Suprapubic skin (tissue), 4 donors: ENCODE measurements at places on chromosomes 6 and 20.

DNA sequence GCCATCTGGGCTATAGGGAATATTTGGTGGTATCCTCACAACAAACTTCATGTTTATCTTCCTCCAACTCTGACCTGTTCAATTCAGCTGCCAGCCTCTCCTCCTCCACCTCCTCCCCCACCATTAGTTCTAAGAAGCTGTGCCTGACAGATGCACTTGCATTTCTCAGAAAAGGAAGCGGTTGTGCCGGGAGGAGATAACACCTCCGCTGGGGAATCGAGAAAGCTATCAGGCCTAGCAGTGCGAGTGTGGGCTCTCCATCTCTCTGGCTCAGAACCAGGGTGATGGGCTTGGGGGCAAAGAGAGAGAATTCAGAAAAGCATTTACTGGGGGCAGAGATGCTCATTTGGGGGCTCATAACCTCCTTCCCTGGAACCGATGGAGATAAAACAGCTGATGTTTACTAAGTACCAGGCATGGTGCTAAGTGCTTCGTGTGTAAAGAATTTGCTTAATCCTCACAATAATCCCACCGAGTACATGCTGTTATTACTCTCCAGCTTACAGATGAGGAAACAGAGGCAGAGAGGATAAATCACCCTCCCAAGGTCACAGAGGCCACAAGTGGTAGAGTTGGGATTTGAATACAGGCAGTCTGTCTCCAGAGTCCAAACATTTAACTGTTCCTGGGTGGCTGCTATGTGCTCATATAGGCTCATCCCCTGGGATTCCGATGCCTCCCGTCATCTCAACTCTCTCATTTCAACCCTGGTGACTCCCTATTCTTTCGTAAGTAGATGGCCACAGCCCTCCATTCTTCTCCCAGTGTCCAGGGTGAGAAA lies 38.3 kb downstream of the COX4I2 start:
- H3K4me3 ChIP-seq: no peak overlapping the region
- H3K27ac ChIP-seq: peak overlapping the region; percentile 78

- H3K4me1 ChIP-seq: peaks cover 24% of the 10 kb centered on the region
- DNase-seq: no peak
- H3K36me3 ChIP-seq: no peaks in the 10 kb centered on the region
- no peak overlapping the region for H3K4me3 ChIP-seq
- H3K27me3 ChIP-seq: no peaks in the 10 kb centered on the region
Measured at GRCh38 chr6:81997090-81997926, 244.8 kb upstream of the TENT5A start.

DNA sequence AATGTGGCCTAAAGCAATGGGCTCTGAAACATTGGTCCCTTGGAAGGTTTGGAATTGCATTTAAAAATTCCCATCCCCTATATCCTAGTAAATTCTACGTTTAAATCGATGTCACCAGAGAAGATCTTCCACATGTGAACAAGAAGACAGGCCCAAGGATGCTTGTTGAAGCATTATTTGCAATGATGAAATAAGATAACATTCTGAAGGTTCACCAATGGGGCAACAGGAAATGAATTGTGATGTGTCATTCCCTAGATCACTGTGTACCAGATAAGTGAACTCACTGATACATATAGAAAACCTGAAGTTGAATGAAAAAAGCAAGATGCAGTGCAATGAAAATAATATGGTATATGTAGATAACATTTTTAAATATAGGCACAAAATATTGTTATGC lies 464.3 kb upstream of the BTBD3 start:
- no peak for DNase-seq
- no peaks in the 10 kb centered on the region for H3K27me3 ChIP-seq
- H3K27ac ChIP-seq: no peak overlapping the region
- H3K4me1 ChIP-seq: peaks cover 17% of the 10 kb centered on the region

DNA sequence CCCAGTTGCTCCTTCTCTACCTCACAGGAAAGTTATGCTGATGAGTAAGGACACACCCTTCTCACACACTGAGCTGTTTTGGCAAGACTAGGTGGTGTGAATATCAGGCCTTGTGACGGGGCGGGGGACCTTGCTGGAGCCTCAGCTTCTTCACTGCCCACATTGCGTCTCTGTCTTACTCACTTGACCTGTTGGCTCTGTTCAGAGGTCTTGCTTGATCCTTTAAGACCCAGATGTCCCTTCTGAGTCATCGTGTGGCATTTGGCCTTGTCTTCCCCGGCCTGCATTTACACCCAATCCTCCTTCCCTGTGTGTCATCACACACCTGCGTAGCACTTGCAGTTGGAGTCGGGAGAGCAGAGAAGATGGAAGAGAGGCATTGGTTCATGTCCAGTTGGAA lies 8.3 kb upstream of the PRND start:
- no peaks in the 10 kb centered on the region for H3K36me3 ChIP-seq
- no peak overlapping the region for H3K4me3 ChIP-seq
- H3K27ac ChIP-seq: no peak overlapping the region
- DNase-seq: no peak
- H3K4me1 ChIP-seq: peaks cover 16% of the 10 kb centered on the region

GRCh38 chr20:8974009-8974708 lies 94.7 kb upstream of the PLCB4 start:
- no peaks in the 10 kb centered on the region for H3K36me3 ChIP-seq
- no peak for DNase-seq
- no peaks in the 10 kb centered on the region for H3K27me3 ChIP-seq
- H3K27ac ChIP-seq: no peak overlapping the region
- H3K4me3 ChIP-seq: no peak overlapping the region

DNA sequence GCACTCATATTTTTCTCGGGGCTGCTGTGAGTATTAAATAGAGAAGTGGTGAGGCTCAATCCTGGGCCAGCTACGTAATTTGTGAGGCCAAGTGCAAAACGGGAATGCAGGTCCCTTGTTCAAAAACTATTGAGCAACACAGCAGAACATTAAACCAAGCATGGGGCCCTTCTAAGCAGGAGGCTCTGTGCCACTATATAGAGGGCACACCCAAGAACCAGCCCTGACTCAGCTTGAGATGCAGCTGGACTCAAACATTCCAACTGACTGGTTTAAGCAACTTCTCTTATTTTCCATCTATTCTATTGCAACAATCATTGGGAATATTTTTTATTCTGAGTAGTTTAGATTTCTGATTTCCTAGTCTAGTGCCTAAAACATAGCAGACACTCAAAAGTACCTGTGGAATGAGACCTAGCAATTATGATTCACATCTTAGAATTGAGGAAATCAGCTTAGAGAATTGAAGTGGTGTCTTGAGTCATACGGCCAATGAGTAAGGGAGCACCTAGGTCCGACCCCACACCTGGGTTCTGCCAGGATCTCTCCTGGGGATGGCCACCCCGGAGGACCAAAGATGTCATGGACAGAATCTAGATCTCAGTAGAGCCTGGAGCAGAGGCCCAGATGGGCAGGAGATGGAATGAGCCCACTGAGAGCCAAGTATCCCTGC lies 1.3 kb downstream of the SIRPB2 start:
- DNase-seq: no peak
- H3K36me3 ChIP-seq: no peaks in the 10 kb centered on the region
- no peaks in the 10 kb centered on the region for H3K27me3 ChIP-seq
- peak overlapping the region; percentile 73 for H3K27ac ChIP-seq

GRCh38 chr20:57652606-57653545 lies 32.6 kb upstream of the ZBP1 start:
- H3K27ac ChIP-seq: no peak overlapping the region
- no peak overlapping the region for H3K4me3 ChIP-seq
- peaks cover 45% of the 10 kb centered on the region for H3K36me3 ChIP-seq
- peaks cover 10% of the 10 kb centered on the region for H3K4me1 ChIP-seq
- no peaks in the 10 kb centered on the region for H3K27me3 ChIP-seq

GRCh38 chr20:14521016-14521415 lies 183.6 kb upstream of the FLRT3 start:
- no peaks in the 10 kb centered on the region for H3K36me3 ChIP-seq
- H3K4me3 ChIP-seq: no peak overlapping the region
- DNase-seq: no peak
- H3K27me3 ChIP-seq: no peaks in the 10 kb centered on the region
- no peak overlapping the region for H3K27ac ChIP-seq

- no peak for DNase-seq
- H3K36me3 ChIP-seq: no peaks in the 10 kb centered on the region
- no peaks in the 10 kb centered on the region for H3K27me3 ChIP-seq
Measured at GRCh38 chr20:51736947-51737346, 31.2 kb downstream of the ATP9A start.

- no peak overlapping the region for H3K4me3 ChIP-seq
- no peaks in the 10 kb centered on the region for H3K36me3 ChIP-seq
- H3K4me1 ChIP-seq: no peaks in the 10 kb centered on the region
- no peak overlapping the region for H3K27ac ChIP-seq
- DNase-seq: no peak
- H3K27me3 ChIP-seq: no peaks in the 10 kb centered on the region
Measured at GRCh38 chr6:72724545-72724944, 102.7 kb downstream of the KCNQ5 start.

GRCh38 chr6:7802662-7803061 lies 76.8 kb downstream of the BMP6 start:
- peaks cover 7% of the 10 kb centered on the region for H3K27me3 ChIP-seq
- DNase-seq: no peak
- no peaks in the 10 kb centered on the region for H3K36me3 ChIP-seq

DNA sequence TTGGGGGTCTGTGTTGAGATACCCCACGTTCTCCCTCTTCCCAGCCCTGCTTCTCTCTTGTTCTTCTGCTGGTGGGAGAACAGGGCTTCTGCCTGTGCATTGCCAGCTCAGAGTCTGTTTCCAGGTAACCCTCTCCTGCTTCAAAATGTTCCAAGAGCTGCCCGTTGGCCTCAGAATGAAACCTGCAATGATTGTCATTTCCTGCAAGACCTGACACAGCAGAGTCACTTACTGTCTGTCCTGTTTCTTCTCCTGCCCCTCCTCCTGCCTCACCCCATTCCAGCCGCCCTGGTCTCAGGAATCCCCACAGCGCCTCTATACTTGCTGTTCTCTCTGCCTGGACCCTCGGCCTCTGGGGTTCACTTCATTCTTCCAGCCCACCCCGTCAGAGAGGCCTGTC lies 81.4 kb upstream of the ARID1B start:
- no peak for DNase-seq
- H3K36me3 ChIP-seq: no peaks in the 10 kb centered on the region

DNA sequence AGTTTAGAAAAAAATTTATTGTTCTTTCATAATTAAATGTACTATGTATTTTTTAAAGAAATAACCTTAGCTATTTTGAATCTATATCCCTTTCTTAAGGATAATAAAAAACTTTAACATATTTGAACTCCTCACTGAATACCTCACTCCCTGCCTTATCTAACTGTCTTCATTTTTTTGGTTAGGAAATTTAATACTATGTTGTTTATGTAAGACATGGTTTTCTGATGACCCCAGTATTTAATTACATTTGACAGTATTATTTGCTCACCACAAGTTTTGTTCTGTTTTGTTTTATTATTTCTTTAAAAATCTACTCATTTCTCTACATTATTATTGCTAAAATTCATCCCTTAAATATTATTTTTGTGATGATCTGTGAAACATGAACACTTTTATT lies 394.4 kb upstream of the ADGRB3 start:
- no peaks in the 10 kb centered on the region for H3K4me1 ChIP-seq
- no peak overlapping the region for H3K27ac ChIP-seq
- no peak for DNase-seq
- no peaks in the 10 kb centered on the region for H3K27me3 ChIP-seq
- no peaks in the 10 kb centered on the region for H3K36me3 ChIP-seq

DNA sequence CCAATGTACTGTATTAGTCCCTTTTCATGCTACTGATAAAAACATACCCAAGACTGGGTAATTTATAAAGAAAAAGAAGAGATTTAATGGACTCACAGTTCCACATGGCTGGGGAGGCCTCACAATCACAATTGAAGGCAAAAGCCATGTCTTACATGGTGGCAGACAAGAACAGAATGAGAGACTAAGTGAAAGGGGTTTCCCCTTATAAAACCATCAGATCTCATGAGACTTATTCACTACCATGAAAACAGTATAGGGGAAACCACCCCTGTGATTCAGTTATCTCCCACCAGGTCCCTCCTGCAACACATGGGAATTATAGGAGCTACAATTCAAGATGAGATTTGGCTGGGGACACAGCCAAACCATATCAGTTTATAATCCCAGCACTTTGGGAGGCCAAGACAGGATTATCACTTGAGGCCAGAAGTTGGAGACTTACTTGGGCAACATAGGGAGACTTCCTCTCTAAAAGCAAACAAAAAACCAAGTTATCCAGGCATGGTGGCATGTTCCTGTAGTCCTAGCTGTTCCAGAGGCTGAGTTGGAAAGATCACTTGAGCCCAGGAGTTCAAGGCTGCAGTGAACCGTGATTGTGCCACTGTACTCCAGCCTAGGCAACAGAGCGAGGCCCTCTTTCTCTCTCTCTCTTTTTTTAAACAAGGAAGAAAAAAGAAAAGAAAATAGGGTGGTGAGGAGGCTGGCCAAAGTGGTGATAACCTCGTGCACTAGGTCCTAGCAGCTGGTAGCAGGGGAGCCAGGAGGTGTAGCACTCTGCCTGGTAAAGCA lies 22.9 kb upstream of the DDR1 start:
- no peaks in the 10 kb centered on the region for H3K4me1 ChIP-seq
- H3K27ac ChIP-seq: no peak overlapping the region
- no peaks in the 10 kb centered on the region for H3K36me3 ChIP-seq
- no peak overlapping the region for H3K4me3 ChIP-seq
- DNase-seq: no peak

DNA sequence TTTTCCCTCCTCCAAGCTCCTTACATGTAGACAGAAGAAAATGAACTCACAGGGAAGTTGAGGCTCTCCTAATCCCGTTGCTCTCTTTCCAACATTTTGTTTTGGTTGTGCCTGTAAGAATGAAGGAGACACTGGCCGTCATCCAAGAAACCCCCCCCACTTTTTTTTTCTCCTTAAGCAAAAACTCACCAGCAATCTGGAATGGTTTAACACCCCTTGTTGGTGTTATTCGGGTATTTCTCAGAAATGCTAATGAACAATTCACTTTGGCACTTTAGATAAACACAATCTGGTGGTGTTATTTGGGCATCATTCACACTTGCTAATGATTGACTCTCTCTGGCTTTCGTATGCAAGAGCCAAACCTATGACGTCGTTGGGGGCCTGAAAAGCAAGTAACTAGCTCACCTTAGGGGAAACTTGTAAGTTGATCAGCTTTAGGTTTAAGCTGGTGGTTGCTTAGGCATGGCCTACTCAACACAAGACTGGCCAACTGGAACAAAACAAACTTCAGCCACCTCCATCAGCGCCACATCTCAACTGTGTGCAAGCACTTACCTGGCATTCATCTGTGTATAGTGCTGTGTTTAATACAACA lies 24.3 kb upstream of the OLIG3 start:
- no peak for DNase-seq
- no peak overlapping the region for H3K27ac ChIP-seq
- no peak overlapping the region for H3K4me3 ChIP-seq
- H3K36me3 ChIP-seq: no peaks in the 10 kb centered on the region
- H3K27me3 ChIP-seq: peaks cover 74% of the 10 kb centered on the region
- H3K4me1 ChIP-seq: peaks cover 8% of the 10 kb centered on the region

DNA sequence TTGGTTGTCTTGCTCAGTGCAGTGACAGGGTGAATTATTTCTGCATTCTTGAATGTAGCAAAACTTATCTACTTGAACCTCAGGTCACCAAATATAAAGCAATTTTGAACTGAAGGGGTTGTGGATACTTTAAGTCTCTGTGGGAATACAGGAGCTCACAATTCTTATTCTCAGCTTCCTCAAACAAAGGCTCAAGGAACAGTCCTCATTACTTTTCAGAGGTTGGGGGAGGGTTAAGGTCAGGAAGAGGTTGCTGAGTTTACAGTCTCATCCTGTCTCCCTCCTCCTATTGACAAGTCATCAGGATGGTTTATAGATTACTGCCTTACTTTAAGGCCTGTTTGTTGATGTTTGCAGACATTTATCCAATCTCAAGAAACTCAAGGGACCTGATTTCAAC lies 143.6 kb upstream of the SPACA1 start:
- H3K4me1 ChIP-seq: no peaks in the 10 kb centered on the region
- no peak for DNase-seq
- no peak overlapping the region for H3K4me3 ChIP-seq
- no peak overlapping the region for H3K27ac ChIP-seq
- H3K27me3 ChIP-seq: no peaks in the 10 kb centered on the region
